ENCODE measurements at places on chromosomes 6 and 20. TPM values are rescaled to one million over a fixed set of nuclear protein-coding genes. Genes with fewer than 3 reads are reported as not detected.

DNA sequence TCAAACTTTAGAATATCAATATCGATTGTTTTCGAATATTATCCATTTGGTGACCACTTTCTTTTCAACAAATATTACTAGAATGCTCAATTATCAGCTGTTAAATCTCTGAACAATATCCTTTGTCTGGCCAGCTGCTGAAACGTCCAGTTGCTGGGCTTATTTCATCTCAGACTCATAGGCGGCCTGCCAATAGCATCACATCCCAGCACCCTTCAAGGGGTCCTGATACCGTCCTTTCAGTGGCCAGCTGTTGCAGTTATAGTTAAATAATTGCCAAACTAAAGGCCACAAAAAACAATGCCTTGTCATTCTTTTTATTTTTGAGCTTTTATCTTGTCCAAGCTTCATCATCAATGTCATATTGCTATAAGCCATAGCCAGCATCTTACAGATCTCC is 1006.8 kb upstream of the MANEA start:
- H3K27ac ChIP-seq, result no peak overlapping the region
- H3K36me3 ChIP-seq, result no peaks in the 10 kb centered on the region
- H3K27me3 ChIP-seq, result no peaks in the 10 kb centered on the region
- no peak for DNase-seq

DNA sequence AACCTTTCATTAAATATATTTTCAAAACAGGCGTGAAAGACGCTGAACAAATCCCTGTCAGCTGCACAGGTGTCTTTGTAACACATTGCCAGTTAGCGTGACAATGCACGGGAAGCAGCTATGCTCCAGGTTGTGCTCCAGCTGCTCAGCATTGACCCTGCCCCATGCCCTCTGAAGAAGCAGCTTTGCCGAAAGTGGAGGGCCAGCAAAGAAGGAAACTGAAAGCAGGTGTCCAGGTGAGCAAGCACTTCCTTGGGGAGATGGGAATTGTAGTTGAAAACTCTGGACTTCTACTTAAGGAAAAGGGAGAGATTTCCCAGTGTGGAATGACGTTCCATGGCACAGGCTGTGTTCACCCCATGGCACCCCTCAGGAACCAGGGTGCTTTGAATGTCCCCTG is 125.7 kb downstream of the TTLL2 start:
- no peaks in the 10 kb centered on the region for H3K36me3 ChIP-seq
- H3K4me3 ChIP-seq, result no peak overlapping the region
- H3K27ac ChIP-seq, result no peak overlapping the region
- no peak for DNase-seq
- H3K4me1 ChIP-seq, result no peaks in the 10 kb centered on the region

- H3K36me3 ChIP-seq, result no peaks in the 10 kb centered on the region
- DNase-seq, result peak; percentile 71
- H3K27ac ChIP-seq, result no peak overlapping the region
- H3K4me1 ChIP-seq, result no peaks in the 10 kb centered on the region
These were observed 1513.7 kb downstream of the GRIK2 start for GRCh38 chr6:102907181-102907580.

DNA sequence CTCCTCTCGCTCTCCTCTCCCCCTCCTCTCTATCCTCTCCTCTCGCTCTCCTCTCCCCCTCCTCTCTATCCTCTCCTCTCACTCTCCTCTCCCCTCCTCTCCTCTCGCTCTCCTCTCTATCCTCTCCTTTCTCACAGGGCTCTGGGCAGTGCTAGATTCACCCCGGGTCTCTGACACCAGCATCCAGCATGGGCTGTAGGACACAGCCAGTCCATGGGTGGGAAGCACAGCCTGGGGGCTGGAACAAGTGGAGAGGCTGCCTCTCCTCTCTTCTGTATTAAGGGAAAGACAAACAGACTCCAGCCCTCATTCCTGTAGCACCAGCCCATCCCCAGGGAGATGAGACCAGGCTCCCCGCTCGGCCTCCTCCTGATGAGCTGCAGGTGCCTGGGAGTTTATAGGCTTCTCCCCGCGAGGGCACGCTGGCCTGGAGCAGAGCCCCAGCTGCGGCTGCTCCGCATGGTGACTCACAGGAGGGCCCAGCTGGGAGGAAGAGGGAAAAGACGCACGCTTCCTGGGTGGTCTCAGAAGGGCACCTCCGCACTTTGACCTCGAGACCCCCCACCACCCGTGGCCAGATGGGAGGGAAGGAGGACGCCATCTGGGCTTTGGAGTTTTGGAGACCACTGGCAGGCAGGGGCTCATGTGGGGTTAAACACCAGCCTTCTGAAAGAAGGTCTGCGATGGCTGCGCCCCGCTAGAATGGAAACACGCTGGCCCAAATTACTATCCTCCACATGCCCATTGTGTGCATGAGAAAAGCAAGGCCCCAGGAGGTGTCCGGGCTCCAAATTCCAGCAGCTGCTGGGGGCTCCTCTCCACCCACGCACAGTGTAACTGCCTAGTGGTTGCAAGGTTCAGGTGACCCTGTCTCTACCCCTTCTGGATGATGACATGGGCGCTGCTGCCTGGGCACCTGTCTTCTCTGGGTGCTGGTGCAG is 68.0 kb downstream of the BMP7 start:
- H3K36me3 ChIP-seq, result peaks cover 19% of the 10 kb centered on the region
- no peak for DNase-seq
- no peak overlapping the region for H3K4me3 ChIP-seq
- H3K27ac ChIP-seq, result no peak overlapping the region
- no peaks in the 10 kb centered on the region for H3K4me1 ChIP-seq

DNA sequence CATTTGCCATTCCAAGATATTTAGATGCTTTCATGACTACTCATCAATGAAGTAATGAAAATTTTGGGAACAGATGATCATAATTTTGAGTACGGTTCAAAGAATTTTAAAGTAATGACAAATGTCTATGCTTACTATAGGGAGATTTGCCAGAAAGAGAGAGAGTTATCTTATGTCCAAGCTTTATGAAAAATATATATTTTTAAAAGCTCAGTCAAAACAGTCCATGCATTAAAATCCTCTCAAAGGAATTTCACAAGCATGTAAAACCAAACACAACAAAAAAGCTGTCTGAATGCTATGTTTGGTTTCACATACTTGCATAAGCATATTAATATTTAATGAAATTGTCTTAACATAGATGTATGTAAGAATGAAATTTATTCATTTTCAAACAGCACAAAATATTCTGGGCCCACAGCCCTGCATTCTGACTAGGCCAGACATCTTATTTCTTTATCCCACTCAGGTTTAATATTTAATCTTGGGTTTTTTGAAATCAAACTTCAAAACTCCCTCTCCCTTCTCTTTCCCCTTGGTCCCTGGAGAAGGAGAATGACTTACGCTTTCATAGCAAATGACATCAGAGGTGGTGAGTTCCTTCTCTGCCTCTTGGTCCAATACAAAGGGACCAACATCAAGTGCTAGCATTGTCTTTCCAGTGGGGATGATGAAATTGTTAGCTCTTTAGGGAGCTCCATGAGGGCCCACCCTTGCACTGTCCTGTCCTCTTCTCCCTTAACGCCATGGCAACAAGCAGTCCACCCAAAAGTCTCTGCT is 94.2 kb downstream of the ADAT2 start:
- no peaks in the 10 kb centered on the region for H3K27me3 ChIP-seq
- H3K4me1 ChIP-seq, result no peaks in the 10 kb centered on the region
- H3K36me3 ChIP-seq, result no peaks in the 10 kb centered on the region
- H3K4me3 ChIP-seq, result no peak overlapping the region
- no peak overlapping the region for H3K27ac ChIP-seq

DNA sequence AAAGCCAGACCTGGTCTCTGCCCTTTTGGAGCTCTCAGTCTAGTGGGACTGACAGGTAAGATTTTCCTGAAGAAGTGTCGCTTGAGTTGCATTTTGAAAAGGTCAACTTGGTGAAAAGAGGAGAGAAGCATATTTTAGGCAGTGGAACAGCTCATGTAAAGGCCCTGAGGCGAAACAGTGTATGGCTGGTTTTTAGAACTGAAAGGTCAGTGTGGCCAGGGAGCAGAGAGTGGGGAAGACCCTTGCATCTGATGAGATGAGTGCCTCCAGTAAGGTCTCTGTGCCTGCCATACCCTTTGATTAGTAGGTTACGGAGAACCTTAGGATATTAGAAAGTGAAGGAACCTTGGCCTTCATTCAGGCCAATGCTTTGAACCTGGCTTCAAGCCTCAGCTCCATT is 55.9 kb upstream of the SAYSD1 start:
- H3K4me3 ChIP-seq, result no peak overlapping the region
- H3K27ac ChIP-seq, result no peak overlapping the region
- no peak for DNase-seq
- H3K4me1 ChIP-seq, result no peaks in the 10 kb centered on the region
- no peaks in the 10 kb centered on the region for H3K36me3 ChIP-seq
- peaks cover 13% of the 10 kb centered on the region for H3K27me3 ChIP-seq

GRCh38 chr6:34986845-34987246 is 97.8 kb downstream of the ANKS1A start:
- H3K27ac ChIP-seq, result no peak overlapping the region
- H3K4me3 ChIP-seq, result no peak overlapping the region
- H3K4me1 ChIP-seq, result no peaks in the 10 kb centered on the region

DNA sequence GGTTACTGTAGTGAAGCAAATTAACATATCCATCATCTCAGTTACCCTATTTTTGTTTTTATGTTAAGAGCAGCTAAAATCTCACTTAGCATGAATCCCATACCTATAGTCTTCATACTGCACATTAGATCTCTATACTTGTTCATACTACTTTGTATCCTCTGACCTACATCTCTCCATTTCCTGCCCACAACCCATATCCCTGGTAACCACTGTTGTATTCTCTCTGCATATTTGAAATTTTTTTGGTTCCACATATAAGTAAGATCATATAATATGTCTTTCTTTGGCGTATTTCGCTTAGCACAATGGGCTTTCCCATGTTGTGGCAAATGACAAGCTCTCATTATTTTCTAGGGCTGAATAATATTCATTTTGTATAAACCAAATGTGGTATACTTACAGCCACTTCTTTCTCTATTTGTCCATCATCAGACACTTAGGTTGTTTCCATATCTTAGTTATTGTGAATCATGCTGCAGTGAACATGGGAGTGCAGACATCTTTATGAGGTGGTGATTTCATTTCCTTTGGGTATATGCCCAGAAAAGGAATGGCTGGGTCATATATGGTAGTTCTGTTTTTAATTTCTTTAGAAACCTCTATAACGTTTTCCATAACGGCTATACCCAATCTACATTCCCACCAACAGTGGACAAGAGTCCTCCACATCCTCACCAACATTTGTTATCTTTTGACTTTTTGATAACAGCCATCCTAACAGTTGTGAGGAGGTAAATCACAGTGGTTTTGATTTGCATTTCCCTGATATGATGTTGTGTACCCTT is 39.8 kb downstream of the BACH2 start:
- no peaks in the 10 kb centered on the region for H3K4me1 ChIP-seq
- H3K4me3 ChIP-seq, result no peak overlapping the region
- H3K36me3 ChIP-seq, result peaks cover 9% of the 10 kb centered on the region
- H3K27ac ChIP-seq, result no peak overlapping the region
- no peaks in the 10 kb centered on the region for H3K27me3 ChIP-seq
- no peak for DNase-seq

- peaks cover under 1% of the 10 kb centered on the region for H3K36me3 ChIP-seq
- DNase-seq, result no peak
- no peaks in the 10 kb centered on the region for H3K27me3 ChIP-seq
These were observed 18.7 kb downstream of the ERGIC3 start for GRCh38 chr20:35560541-35560940.

DNA sequence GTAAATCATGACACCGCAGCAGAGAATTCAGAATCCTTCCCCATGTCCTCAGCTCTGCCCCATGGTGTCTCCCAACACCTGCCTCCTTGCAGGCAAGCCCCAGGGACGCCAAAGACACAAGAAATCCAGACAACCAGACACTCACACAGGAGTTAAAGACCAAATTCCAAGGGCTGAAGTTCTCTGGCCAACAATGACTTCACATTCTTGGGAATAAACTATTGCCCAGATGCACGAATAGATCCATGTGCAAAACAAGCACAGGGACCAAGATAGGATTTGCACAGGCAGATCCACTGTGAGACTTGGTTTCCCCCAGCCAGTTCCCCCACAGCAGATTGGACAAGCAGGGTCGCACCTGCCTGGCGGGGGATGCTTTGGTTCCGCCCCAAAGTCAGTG is 246.7 kb downstream of the SOD2 start:
- no peaks in the 10 kb centered on the region for H3K4me1 ChIP-seq
- no peak overlapping the region for H3K4me3 ChIP-seq
- H3K36me3 ChIP-seq, result no peaks in the 10 kb centered on the region
- no peak for DNase-seq
- H3K27ac ChIP-seq, result no peak overlapping the region
- H3K27me3 ChIP-seq, result no peaks in the 10 kb centered on the region

GRCh38 chr6:16800341-16800740 is 39.1 kb upstream of the ATXN1 start:
- DNase-seq, result no peak
- H3K27me3 ChIP-seq, result no peaks in the 10 kb centered on the region
- H3K4me1 ChIP-seq, result peaks cover 1% of the 10 kb centered on the region
- H3K36me3 ChIP-seq, result no peaks in the 10 kb centered on the region
- no peak overlapping the region for H3K4me3 ChIP-seq
- H3K27ac ChIP-seq, result no peak overlapping the region

- no peaks in the 10 kb centered on the region for H3K4me1 ChIP-seq
- no peak overlapping the region for H3K4me3 ChIP-seq
- DNase-seq, result no peak
These were observed 41.2 kb downstream of the SNX9 start for GRCh38 chr6:157864185-157864761.

- H3K4me1 ChIP-seq, result no peaks in the 10 kb centered on the region
- H3K27ac ChIP-seq, result no peak overlapping the region
- no peaks in the 10 kb centered on the region for H3K36me3 ChIP-seq
- H3K4me3 ChIP-seq, result no peak overlapping the region
These were observed 105.3 kb upstream of the BMP5 start for GRCh38 chr6:55980627-55981211.

DNA sequence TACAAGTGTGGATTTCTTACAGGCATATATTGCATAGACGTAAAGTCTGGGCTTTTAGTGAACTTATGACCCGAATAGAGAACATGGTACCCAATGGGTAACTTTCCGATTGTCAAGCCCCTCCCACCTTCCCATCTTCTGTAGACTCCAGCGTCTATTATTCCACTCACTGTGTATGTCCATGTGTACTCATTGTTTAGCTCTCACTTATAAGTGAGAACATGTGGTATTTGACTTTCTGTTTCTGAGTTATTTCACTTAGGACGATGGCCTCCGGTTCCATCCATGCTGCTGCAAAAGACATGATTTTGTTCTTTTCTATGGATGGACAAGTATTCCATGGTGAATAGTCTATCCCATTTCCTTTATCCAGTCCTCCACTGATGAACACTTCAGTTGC is 306.4 kb downstream of the CD83 start:
- peaks cover 18% of the 10 kb centered on the region for H3K4me1 ChIP-seq
- no peaks in the 10 kb centered on the region for H3K27me3 ChIP-seq
- H3K36me3 ChIP-seq, result no peaks in the 10 kb centered on the region
- DNase-seq, result no peak
- H3K4me3 ChIP-seq, result no peak overlapping the region
- no peak overlapping the region for H3K27ac ChIP-seq

GRCh38 chr6:1593958-1594314 is 15.8 kb upstream of the FOXC1 start:
- H3K36me3 ChIP-seq, result no peaks in the 10 kb centered on the region
- no peaks in the 10 kb centered on the region for H3K27me3 ChIP-seq
- H3K4me1 ChIP-seq, result peaks cover 11% of the 10 kb centered on the region
- H3K27ac ChIP-seq, result no peak overlapping the region
- DNase-seq, result peak; percentile 46

Gene TMEM239
- total RNA-seq, result not detected

Gene GPR6
- total RNA-seq, result not detected

Gene GRIK2
- 1.00 TPM for total RNA-seq

Gene IYD
- not detected for total RNA-seq

Gene MTFR2
- 4.0 TPM for total RNA-seq

Gene TUBB2A
- 584 TPM for total RNA-seq

Gene GGTLC1
- not detected for total RNA-seq

Gene SEL1L2
- total RNA-seq, result not detected

Data from endodermal cell (in vitro differentiated cells).